Ascending aorta (tissue), 2 donors: ENCODE measurements at places on chromosomes 1 and 21. TPM values are rescaled to one million over a fixed set of nuclear protein-coding genes. Genes with fewer than 3 reads are reported as not detected.
A peak's percentile ranks its signal among the peaks of the same experiment; 100 is the strongest.

DNA sequence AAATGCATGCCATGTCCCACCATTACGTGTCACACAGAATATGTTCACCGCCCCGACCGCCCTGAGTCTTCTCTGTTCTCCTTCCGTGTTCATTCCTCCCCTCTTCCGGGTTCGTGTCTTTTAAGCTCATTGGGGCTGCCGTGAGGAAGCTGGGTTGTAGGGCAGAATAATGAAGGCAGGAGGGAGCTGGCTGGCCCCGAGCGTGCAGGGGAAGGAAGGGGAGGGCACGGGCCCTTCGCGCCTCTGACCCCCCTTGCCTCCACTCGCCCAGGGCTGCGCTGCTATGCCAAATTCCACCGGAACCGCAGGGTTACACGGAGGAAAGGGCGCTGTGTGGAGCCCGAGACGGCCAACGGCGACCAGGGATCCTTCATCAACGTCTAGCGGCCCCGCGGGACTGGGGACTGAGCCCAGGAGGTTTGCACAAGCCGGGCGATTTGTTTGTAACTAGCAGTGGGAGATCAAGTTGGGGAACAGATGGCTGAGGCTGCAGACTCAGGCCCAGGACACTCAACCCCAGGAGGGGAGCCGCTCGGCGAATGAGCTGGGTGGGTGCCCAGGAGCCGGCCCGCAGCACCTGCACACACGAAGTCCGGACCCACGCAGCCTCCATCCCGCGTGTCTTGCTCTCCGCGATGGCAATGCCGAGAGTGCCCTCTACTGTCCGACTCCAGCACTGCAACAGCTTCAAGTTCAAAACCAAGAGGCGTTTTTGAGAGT, 16.5 kb upstream of the AGTRAP start:
- no peaks in the 10 kb centered on the region for H3K36me3 ChIP-seq
- H3K27me3 ChIP-seq = no peaks in the 10 kb centered on the region
- DNase-seq = peak; percentile 45
- peak overlapping the region; percentile 34 for H3K4me3 ChIP-seq
- no peak overlapping the region for H3K27ac ChIP-seq
- peaks cover 3% of the 10 kb centered on the region for H3K4me1 ChIP-seq

DNA sequence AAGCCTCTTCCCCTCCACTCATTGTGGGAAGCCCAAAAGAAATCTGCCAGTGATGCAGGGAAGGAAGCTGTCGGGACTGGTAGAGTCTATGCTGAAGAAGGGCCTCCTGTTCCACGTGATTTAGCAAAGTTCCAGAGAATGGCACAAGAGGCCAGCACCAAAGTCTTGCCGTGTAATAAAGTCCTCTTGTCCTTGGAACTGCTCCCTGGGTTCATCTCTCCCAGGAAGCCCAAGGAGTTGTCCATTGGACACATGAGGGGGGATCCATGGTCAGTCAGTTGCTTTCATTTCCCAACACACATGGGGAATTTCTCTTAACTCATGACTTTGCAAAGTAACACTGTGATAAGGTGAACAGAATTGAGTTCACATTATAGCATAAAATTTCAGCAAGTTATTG, 116.1 kb upstream of the RAB4A start:
- no peak for DNase-seq
- H3K27ac ChIP-seq = no peak overlapping the region
- no peak overlapping the region for H3K4me3 ChIP-seq
- H3K27me3 ChIP-seq = no peaks in the 10 kb centered on the region
- no peaks in the 10 kb centered on the region for H3K36me3 ChIP-seq

GRCh38 chr1:118247593-118247992, 62.6 kb upstream of the SPAG17 start:
- no peak overlapping the region for H3K4me3 ChIP-seq
- H3K27ac ChIP-seq = no peak overlapping the region
- no peaks in the 10 kb centered on the region for H3K27me3 ChIP-seq
- no peak for DNase-seq

- peaks cover 4% of the 10 kb centered on the region for H3K4me1 ChIP-seq
- no peak for DNase-seq
- no peaks in the 10 kb centered on the region for H3K27me3 ChIP-seq
These were observed 34.0 kb downstream of the MACF1 start for GRCh38 chr1:39238476-39238875.

GRCh38 chr1:7294636-7295035, 476.5 kb upstream of the VAMP3 start:
- H3K4me3 ChIP-seq = no peak overlapping the region
- H3K36me3 ChIP-seq = no peaks in the 10 kb centered on the region
- DNase-seq = no peak
- H3K4me1 ChIP-seq = no peaks in the 10 kb centered on the region

DNA sequence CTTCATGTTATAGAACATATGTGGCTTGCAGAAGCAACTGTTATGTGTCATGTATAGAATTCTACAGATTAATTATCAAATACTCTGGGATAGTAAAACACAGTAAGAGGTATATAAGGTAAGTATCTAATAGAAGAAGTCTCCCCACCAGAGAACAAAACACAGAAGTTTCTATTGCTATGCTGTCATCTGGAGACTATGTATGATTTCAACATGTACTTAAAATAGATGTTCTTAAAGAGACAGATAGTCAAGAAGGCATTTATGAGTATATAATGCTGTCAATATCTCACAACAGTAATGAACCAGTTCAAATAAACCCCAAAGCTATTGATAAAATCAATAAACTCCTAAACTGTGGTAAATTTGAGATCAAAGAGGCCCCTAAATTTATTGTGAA, 8.1 kb upstream of the ADCY10 start:
- peaks cover 5% of the 10 kb centered on the region for H3K36me3 ChIP-seq
- no peaks in the 10 kb centered on the region for H3K27me3 ChIP-seq
- no peak overlapping the region for H3K27ac ChIP-seq
- no peak for DNase-seq
- H3K4me1 ChIP-seq = no peaks in the 10 kb centered on the region

TRIM62 gene
- 18.1 TPM for total RNA-seq
